Peyer's patch (tissue), 4 donors: ENCODE measurements at places on chromosomes 7 and 10. TPM values are rescaled to one million over a fixed set of nuclear protein-coding genes. Genes with fewer than 3 reads are reported as not detected.

Gene EPHB6
- 8.0 TPM for total RNA-seq

Gene ZNF777
- 11.7 TPM for total RNA-seq

Gene ELFN1
- total RNA-seq = not detected

Gene ELMO1
- 43.1 TPM for total RNA-seq
